ENCODE measurements at places on chromosomes 13 and 19.

- DNase-seq: no peak
Measured at GRCh38 chr13:46655377-46656180, 102.6 kb downstream of the LRCH1 start.

GRCh38 chr19:15902254-15902653, 4.4 kb upstream of the CYP4F2 start:
- no peak for DNase-seq

DNA sequence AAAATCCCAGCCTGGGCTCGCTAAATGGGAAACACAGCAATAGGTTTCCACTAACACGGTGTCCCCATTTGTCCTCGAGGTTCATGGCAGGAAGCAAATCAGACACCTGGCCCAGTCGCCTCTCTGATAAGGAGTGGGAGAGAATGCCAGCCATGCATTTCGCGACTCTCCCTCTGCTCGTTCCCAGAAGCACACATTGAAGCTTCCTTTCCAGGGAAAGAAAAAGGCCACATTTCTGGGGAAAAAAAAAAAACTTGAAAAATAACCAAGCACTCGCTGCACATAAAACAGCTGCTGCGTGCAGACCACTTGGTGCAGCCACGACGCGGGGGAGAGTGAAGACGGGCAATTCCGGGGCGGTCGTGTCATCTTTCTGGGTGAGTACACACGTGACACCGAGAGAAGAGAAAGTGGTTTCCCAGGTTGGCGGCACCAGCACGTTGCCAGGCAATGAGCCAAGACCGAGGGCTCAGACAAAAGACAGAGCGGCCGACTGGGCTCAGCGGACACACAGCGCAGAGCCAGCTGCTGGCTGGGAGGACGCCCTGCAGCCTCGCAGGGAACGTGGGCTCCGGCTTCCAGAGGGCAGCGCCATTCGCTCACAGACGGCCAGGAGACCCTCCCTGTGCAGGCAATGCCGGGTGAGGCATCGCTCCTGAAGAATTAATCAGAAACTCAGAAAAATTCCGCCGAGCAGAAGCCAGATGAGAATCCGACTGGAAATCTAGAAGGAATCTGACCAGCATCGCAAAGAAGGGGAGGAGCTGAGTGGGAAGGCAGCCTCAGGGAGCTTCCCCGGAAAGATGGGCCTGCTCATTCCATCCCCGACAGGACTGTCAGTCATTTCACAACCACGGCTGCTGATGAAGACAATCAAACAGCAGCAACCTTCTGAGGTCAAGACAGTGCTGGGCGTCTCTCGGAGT, 83.2 kb upstream of the IRS2 start:
- DNase-seq: peak; percentile 61

DNA sequence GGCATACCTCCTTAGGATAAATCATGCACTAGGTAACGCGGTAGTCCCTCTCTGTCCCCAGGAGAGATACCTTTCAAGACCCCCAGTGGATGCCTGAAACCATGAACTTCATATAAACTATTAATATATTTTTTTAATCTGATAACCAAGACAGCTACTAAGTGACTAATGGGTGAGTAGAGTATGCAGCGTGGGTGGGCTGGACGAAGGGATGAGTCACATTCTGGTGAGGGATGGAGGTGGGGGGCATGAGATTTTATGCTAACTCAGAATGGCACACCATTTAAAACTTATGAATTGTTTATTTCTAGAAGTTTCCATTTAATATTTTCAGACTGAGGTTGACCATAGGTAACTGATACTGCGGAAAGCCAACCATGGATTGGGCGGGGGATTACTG, 46.2 kb downstream of the CDK8 start:
- peak; percentile 6 for DNase-seq

GRCh38 chr13:90055121-90055520, 1292.4 kb upstream of the MIR17HG start:
- DNase-seq: no peak

DNA sequence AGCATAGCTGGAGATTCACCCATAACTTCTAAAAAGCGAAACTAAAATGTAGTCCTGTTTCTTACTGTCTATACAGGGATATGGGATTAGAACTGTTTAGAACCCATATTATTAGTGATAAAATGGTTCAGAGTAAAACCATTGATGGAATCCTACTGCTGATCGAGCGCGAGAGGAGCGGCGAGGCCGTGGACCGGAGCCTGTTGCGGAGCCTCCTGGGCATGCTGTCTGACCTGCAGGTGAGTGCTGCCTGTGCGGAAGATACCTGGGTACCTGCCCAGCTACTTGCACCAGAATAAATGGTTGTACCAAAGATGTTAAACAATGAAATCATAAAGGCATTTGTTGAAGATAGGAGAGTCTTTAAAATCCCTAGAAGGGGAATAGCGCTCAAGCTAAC, 23.7 kb downstream of the CUL4A start:
- DNase-seq: no peak

DNA sequence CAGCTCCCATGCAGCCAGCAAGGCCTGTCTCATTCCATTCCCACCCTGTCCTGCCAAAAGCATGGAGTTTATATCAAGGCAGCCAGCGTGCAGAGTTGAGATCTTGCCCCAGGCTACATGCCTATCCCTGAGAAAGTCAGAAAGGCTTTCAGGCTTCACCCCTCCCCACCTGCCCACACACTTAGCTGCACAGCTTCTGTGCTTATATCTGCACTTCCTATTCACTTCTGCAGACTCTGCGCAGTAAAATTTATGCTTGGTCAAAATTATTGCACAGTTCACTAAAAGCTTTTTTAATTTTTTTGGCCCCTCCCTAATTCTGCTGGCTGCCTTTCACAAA, 12.5 kb upstream of the ZNF675 start:
- DNase-seq: no peak

- no peak for DNase-seq
Measured at GRCh38 chr19:2814426-2814825, 5.2 kb upstream of the ZNF554 start.

GRCh38 chr13:79937311-79937710, 403.6 kb downstream of the SPRY2 start:
- DNase-seq: no peak

DNA sequence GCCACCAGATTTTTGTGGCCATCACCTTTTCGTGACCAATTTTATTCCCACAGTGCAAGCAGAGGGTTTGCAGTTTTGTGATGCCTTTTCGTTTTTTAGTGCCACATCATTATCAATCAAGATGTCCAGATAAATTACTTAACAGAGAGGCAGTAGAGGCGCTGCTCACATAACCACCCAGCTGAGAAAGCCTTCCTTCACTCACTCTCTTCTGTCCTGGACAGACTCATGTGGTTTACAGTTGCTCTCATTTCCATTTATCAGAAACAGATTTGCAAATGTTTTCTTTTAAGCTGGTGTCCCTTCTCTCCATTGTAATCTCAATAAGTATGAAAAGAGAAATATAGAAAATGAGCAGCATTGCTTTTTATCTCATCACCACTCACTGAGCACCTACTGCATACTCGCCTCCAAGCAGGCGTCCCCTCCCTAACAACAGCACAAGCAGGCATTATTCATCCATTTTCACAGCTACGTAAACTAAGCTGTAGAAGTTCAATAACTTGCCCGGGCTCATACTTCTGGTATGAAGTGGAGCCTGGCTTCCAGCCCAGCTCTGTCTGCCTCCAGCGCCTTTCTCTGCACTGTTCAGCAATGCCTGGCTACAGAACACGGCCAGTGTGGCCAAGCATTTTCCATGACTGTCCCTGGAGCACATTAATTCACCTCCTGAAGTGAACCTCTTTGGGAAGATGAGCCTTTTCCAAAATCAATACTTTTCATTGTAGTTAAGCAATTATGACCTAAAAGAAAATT, 34.6 kb upstream of the KATNAL1 start:
- DNase-seq: peak; percentile 68

DNA sequence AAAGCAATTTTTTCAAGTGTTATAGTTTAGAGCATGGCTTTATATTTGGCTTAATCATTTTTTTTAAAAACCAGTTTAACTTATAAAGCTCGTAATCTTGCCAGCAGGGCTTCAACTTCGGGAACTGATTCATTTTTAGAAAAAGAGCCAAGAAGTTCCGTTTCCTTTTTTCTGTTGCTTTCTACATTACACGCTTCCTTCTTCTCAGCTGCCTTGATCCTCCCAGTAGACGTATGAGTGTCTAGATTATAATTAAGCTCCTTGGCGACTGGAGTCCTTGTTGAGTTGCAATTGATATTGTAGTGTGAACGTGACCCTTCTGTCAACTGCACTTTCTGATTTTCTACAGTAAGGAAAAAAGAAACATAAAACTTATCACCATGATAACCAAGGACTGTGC, 497.2 kb downstream of the DIAPH3 start:
- no peak for DNase-seq

DNA sequence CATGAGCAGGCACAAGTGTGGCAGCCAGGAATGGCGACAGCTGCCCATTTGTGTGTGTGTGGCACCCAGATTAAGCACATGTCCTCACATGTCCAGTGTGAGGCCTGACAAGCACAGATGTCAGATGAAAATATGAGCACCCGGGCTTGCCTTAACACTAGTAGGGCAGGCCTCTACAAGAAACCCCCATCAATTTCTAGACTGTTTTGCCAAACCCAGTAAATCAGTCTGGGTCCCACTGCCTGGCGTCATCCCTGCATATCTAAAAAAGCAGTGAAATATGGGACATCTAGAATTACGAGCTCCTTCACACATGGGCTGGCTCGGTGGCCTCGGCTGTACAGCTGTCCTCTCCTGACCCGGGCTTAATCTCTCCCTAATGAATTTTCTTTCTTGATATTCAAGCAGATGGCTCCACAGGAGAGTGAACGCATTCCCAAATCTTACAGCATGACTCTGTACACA, 432.7 kb downstream of the FOXO1 start:
- no peak for DNase-seq

- DNase-seq: no peak
Measured at GRCh38 chr13:73324842-73325722, 266.3 kb downstream of the KLF5 start.

DNA sequence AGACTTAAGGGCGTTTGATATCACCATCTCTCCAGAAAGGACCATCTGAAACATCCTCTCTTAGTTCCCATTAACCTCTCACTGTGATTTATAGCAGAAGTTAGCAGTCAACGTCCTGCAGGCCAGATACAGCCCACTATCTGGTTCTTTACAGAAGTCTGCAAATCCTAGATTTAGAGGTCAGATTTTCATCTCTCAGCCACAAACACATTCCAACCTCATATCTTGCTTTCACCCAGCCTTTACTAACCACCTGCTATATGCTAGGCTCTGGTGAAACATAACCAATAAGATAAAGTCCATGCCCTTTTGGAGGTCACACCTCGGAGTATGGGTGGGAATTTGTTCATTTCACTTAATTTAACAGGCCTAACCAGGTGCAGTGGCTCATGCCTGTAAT, 76.8 kb upstream of the CACNA1A start:
- DNase-seq: no peak

GRCh38 chr13:47794963-47795362, 206.1 kb downstream of the SUCLA2 start:
- DNase-seq: peak; percentile 10

DNA sequence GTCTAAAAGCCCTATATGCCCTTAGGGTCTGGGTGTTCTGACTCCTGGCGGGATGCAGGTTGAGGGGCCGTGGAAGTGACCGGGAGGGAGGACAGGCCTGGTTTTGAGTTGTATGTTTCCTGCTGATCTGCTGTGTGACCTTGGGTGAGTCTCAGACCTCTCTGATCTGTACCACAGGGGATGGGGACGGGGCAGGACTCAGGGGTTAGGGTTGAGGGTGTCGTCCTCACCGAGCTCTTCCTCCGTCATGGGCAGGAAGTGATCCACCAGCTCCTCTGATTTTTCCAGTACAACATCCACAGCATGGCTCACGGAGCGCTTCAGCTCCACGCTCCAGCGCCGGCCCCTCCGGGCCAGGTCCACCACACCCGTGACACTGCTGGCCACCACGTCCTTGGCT, 6.2 kb downstream of the PLIN5 start:
- DNase-seq: no peak

- no peak for DNase-seq
Measured at GRCh38 chr13:55566334-55566733, 1574.4 kb upstream of the PRR20A start.

GRCh38 chr13:101343128-101343787, 73.0 kb downstream of the NALCN start:
- no peak for DNase-seq

DNA sequence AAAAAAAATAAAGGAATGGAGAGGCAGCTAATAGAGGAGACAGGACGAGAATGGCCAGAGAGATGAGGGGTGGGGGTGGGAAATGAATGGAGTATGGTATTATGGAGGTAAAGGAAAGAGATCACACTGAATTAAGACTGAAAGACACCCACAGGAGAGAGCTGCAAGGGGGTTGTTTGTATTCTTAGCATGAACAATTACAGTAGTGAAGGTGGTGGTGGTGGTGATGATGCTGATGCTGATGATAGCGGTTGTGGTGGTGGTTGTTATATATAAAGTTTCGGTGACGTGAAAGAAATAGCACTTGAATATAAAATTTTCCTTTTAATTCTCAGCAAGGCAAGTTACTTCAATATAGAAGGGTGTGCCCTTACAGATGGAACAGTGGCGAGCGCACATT, 2.8 kb upstream of the ADGRE3 start:
- DNase-seq: no peak

DNA sequence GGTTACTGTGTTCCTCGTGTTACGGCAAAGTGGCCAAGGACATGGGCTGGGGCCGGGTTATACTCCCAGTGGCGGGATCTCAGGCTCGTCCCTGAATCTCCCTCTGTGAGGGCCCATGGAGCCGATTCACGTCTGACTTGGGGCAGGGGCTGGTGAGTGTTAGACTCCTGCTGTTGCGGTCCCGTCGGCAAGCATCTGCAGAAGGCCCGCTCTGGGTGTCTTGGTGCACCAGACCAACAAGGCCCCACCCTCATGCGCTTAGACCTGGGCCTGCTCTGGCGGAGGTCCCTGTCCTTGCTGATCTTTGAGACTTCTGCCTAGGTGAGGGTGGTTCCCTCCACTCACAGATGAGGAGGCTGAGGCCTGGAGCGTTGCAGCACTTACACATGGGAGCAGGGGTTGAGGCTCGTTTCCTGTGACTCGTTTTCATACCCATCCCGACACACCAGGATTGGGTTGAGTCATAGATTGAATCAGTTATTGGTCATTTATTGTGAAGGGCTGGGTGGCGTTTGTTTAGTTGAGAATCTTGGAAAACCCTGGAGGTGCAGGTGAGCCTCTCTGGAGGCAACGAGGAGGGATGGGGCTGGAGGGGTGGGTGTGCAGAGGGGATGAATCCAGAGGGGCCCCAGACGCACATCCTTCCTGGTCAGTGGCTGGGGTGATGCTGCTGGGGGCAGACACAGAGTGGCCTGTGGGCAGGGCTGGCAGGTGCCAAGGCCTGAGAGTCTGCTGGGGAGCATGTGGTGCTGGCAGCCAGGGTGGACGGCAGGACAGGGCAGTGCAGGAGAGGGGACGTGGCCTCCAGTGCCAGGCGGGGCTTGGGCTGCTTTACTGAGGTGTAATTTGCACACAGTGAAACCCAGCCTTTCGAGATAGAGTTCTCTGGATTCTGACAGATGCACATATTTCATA, 4.6 kb downstream of the EPN1 start:
- DNase-seq: no peak

DNA sequence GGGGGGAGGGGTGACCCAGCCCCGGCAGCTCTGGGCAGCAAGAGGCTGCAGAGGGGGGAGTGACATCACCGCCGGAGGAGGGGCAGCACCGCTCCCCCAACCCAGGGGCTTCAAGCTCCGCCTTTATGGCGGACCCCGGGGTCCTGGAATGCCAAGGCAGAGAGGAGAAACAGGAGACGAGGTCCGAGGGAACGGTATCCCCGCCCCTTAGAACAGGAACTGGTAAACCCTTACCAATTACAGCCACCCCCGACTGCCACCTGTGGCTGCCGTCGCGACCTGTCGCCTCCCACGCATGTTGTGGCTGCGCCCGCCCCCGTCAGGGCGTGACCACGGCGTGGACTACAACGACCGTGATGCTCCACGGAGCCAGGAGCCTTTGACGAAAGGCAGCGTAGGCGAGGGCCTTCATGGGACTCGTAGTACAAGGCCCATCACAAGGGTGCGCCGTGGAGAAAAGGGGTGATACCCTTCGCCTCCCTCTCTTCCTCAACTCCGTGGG, 4.1 kb upstream of the KCNC3 start:
- peak; percentile 88 for DNase-seq

Data from urothelium cell line (cell line).